ENCODE measurements at places on chromosomes 1 and 21. TPM values are rescaled to one million over a fixed set of nuclear protein-coding genes. Genes with fewer than 3 reads are reported as not detected.

GRCh38 chr1:25194572-25195020 lies 37.7 kb downstream of the SYF2 start:
- no peak for DNase-seq

DNA sequence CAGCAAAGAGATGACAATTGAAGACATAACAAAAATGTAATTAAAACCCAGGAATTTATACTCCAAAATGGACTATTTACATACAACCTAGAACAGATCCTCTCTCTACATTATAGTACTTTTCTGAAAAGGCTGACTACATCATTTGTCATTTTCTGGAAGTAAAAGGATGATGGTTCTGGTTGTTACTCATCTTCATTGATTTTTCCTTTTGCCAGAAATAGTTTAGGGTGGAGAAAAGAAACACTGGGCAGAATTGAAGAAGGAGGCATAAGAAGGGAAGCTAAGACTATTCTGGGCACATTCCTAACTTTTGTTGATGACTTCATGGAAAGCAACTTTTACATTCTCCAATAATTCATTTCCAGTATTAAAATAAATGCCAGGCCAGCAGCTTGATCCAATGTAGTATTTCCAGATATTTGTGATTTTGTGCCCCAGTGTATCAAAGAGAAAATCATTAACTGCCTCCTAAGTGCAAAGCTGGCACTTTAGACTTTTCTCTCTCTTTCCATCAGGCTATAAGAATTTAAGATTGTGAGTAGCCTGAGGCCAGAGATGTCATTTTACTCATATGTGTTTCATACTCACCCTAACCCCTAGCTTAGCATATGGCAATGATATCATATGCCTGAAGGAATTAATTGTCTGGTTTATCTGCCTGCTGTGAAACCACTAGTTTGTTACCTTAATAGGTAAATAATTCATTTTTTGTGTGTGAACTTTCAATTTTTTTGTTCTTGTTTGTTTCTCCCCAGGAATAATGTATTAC lies 369.5 kb upstream of the LYPLAL1 start:
- no peak for DNase-seq

DNA sequence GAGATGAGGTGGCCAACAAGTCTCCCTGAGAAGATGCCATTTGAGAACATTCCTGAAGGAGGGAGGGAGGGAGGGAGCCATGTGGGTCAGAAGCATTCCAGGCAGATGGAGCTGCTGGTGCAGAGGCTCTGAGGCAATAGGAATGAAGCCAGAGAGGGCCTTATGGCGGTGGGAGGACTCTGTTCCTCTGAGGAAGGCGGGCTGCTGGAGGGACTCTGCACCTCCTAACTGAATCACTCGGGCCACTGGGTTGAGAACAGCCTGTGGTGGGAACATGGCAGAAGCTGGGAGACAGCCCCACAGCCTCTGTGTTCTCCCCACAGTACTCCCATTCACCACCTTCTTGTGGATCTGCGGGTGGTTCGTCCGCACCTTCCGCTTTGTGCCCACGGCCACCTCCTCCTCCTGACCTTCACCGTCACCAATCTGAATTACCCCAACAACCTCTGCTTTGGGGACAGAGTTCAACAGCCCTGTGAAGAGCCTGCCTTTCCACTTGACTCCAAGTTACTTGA lies 2.4 kb upstream of the TMEM125 start:
- DNase-seq, result no peak

GRCh38 chr1:238892612-238893011 lies 493.8 kb upstream of the CHRM3 start:
- DNase-seq, result no peak

DNA sequence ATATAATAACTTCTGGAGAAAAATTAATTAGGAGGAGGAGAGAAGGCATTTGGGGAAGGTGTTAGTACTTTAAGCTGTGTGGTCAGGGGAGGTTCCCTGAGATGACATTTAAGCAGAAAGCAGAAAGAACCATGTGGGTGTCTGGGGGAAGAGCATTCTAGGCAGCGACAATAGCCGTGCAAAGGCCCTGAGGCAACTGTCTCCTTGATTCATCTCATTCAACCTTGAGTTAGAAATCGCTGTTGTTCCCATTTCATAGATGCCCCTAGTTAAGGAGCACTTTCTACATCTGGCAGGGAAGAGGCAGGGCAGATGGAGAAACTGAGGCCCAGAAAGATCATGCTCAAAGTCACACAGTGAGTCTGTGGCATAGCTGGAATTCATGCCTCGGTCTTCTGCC lies 108.6 kb upstream of the RUNX3 start:
- DNase-seq, result no peak

- DNase-seq, result no peak
Observed at GRCh38 chr1:184843732-184844495, 89.3 kb upstream of the EDEM3 start.

Gene RGS7
- 1.4 TPM for total RNA-seq

Data from endothelial cell (in vitro differentiated cells).